ENCODE measurements at places on chromosomes 16 and 17.

- peak; percentile 61 for DNase-seq
These were observed 740 bp upstream of the ATP6V0D1 start for GRCh38 chr16:67481561-67482232.

DNA sequence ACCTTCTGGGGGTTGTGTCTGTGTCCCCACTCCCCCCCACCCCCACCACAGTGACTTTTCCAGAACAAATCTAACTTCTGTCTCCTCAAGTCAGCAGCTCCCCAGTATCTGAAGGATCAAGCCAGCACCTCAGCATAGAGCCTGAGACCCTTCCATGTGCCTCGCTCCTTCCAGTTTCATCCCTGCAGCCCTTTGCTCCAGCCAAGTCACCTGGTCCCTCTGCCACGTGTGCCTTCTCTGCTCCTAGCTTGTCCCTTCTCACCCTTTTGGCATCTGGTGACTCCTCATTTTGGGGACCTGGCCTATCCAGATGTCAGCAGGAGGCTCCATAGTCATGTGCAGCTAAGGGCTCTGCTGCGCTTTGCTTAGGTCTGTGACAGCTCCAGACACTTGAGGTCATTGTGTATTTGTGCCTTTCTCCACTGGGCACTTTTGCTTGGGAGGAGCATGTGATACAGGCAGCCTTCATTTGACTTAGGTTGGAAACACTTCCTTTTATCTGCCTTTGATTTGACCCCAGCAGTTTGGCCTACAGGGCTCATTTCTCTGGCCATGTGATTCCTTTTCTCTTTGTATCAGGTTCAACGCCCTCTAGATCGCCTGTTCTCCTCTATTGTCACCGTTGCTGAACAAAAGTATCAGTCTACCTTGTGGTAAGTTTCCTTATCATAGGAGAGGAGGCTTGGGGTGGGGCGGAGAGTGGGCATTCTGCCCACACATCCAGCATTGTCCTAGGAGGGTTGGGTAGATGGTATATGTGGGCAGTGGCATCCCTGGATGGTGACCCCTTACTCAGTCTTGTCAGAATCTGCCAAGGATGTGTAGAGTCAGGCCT lies 7.1 kb upstream of the NFATC3 start:
- no peak for DNase-seq

DNA sequence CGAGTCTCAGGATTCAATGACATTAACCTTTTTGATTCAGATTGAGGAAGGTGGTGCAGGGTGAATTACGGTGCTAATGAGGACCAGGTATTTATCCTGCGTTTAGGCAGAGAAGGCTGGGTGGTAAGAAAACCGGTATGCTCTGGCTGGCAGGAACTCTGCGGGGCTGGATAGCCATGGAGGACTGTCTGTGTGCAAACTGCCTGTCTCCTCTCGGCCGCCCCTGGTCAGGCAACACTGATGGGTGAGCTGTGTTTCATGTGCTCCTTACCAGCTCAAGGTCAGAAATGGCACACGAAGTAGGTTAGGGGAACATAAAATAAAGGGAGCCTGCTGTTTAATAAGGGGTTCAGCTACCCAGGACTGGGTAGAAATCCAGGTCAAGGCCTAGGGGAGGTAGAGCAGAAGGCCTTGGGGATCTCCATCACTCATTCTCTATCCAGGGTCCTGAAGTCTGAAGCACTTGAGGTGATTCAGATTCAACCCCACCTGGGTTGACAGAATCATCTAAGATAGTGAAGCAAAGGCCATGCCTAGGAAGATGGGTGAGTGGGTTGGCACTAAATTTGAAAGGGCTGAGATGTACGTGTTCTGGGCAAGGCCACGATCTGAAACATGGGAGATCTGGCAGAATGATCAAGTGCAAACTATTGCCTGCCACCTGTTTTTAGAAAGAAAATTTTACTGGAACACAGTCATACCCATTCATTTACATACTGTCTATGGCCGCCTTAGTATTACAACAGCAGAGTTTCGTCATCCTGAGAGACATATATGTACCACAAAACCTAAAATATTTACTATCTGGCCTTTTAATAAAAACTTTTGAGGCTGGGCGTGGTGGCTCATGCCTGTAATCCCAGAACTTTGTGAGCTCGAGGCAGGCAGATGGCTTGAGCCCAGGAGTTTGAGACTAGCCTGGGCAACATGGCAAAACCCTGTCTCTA lies 292.5 kb downstream of the XYLT1 start:
- DNase-seq = no peak

DNA sequence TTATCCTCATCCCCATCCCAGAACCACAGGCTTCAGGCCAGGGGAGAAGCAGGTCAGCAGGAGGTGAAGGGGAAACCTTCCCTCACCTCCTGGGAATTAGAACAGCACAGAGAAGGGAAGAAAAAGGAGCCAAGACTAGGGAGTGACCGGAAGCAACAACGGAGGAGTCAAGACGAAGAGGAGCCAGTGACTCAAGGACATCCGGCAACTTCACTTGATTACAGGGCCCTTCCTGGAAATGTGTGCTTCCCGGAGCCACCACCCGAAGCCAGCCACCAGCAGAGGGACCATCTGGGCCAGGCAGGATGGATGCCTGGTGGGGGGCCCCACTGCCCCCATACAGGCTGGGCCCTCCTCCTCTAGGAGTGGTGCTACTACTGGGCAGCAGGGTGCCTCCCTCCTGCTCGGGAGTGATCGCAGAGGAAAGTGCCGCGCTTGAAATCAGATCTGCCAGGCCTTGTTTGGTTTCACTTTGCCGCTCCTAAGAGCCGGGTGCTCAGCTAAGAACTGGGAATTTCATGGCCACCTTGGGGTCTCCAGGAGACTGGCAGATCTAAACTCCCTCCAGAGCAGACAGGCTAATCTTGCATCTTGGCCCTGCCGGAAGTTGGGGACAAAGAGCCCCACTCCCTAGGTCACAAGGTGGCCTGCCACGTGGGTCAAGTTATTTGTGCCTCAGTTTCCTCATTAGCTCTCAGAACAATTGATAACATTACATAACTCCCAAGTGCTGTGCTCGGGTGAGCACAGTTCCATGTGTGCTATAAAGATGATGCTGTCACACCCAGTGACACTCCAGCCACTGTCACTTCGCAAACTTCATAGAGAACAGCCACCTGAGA lies 6.6 kb downstream of the CDC42EP4 start:
- no peak for DNase-seq

DNA sequence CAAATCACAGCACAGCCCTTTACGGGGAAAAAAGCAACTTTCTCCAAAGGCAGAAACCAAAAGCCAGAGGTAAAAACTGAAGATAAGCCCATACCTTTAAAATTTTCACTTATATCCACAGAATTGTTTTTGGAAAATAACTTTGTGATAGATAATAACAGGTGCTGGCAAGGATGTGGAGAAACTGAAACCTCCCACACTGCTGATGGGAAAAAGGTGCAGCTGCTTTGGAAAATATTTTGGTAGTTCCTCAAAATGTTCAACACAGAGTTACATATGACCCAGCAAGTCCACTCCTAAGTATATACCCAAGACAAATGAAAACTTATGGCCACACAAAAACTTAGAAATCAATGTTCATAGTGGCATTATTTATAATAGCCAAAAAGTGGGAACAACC lies 12.2 kb downstream of the EFTUD2 start:
- DNase-seq = no peak

GRCh38 chr16:14101415-14101814 lies 30.3 kb downstream of the MRTFB start:
- no peak for DNase-seq

- peak; percentile 56 for DNase-seq
These were observed 18.0 kb downstream of the XPO6 start for GRCh38 chr16:28193530-28194423.

GRCh38 chr16:13351601-13352217 lies 450.3 kb downstream of the SHISA9 start:
- no peak for DNase-seq

- DNase-seq = no peak
These were observed 159.2 kb upstream of the RPH3AL start for GRCh38 chr17:511833-512251.

GRCh38 chr17:67491009-67491680 lies 114.1 kb downstream of the PITPNC1 start:
- DNase-seq = no peak

DNA sequence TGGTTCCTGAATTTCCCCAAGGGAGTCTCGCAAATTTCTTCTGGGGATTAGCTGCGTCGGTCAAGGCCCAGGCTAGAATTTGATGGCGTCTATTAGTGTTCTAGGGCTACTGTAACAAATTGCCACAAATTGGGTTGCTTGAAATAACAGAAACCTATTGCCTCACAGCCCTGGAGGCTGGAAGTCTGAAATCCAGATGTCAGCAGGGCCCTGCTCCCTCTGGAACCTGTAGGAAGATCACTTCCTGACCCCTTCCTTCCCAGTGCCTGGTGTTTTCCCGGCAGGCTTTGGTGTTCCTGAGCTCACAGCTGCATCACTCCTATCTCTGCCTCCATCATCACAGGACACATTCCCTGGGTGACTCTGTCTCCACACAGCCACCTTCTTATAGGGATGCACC lies 24.4 kb downstream of the DHRS7C start:
- DNase-seq = no peak

GRCh38 chr16:52817696-52818095 lies 235.0 kb downstream of the CHD9NB start:
- DNase-seq = no peak

- DNase-seq = peak; percentile 71
These were observed 18.9 kb downstream of the COG1 start for GRCh38 chr17:73211745-73212144.

GRCh38 chr17:47400333-47400732 lies 76.6 kb downstream of the EFCAB13 start:
- DNase-seq = no peak

DNA sequence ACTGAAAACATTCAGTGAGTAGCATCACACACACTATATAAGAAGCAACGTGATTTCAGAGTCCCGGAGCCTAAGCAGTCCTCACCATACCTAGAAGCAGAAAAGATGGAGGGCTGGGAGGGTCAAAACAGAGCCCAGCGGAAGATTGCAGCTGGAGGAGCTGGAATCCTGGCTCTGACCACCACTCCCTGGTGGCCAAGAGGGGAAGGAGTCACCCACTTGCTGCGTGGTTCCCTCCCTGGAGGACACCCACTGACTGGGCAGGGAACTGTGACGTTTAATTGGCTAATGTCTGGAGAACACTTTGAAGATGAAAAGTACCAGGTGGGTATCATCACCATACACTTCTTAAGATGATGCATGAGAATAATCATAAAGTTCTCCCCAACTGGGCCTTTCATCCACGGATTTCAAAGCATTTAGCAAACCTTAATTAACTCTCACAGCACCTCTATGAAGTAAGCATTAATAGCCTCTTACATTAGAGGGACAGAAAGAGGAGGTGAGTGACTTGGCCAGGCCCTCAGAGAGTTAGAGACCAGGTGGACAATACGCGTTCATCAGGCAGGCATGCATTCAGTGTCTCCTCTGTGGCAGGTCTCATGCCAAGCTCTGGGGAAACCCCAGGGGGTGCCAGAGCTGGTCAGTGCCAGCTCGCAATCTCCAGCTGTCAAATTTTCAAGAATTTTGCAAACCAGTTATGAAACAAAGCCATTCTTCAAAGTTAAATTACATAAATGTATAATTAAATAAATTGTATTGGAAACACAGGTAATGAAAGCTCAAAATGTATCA lies 137.9 kb downstream of the AXIN2 start:
- no peak for DNase-seq

DNA sequence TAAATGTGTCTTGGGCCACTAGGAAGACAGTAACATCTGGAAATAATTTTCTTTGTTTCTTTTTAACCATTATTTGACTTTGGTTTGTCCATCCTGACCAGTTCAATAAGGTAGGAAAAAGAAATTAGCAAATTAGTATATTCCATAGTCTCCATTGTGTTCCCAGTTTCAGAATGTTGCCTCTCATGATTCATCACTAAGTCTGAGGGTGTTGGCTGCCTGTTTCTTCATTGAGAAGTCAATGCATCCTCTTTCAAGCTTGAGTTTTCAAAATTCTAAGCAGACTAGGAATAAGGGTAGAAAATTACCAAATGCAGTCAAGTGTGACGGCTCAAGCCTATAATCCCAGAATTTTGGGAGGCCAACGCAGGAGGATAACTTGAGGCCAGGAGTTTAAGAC lies 41.9 kb downstream of the ZFHX3 start:
- no peak for DNase-seq

DNA sequence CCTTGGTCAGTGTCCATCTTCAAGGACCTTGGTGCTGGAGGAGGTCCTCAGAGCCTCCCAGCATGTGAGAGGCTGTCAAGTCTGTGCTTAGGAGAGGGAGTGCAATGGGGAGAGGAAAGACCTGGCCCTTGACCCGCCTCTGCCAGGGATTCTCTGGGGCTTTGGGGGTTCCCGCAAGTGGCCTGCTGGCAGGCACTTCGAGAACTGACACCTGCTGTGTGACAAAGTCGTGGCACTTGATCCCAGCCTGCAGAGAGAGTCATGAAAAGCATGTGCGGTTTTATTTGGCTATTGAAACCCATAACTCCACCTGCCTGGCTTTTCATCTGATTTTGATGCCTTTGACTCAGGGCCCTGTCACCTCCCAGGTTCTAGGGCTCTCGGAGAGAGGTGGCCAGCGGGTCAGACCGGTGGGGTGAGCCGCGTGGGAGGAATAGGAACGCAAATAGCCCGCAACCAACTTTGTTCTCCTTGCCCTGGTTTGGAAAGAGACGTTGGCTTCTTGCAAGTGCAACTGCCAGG lies 42.8 kb upstream of the GSE1 start:
- DNase-seq = peak; percentile 65

- no peak for DNase-seq
These were observed 18.3 kb upstream of the TNFRSF13B start for GRCh38 chr17:16989953-16990860.

GRCh38 chr17:10772425-10773380 lies 31.2 kb downstream of the TMEM238L start:
- peak; percentile 40 for DNase-seq

DNA sequence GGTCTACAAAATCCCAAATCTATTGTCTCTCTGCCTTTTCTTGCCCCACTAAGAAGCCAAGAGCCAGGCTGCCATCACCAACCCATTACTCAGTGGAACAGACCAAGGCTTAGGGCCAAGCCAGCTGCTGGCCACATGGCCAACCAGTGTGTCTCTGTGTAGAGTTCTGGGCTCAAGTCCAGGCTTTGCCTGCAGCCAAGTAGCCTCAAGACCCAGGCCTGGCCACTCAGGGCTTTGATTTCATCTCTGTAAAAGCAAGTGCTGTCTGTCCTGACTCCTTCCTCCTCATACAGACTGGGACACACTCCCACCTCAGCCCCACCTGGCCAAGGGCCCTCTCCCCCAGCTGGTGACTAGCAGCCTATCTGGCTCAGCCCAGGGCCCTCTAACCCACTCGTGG lies 14.6 kb downstream of the SREBF1 start:
- DNase-seq = no peak

DNA sequence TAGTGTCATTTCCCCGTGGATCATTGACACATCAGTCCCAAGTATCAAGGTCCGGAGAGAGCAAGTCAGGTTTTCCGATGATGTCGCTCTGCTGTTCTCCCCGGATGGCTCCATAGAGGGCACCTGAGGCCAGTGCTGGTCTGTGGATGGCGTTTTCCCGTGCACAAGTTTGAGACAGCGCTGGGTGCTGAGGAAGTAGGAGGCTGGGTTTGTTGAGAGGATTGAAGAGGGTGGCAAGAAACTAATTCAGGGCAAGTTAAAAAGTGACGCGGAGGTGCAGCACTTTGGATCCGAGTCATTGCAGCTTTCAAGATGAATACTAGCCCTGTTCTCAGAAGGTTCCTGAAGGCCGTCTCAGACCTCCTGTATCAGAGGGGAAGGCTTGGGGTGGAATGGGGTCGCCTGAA lies 7.7 kb downstream of the NUBP1 start:
- DNase-seq = no peak

GRCh38 chr16:24988593-24989338 lies 26.4 kb downstream of the ARHGAP17 start:
- DNase-seq = peak; percentile 19

GRCh38 chr16:49024896-49025295 lies 256.7 kb downstream of the CBLN1 start:
- DNase-seq = no peak
